ENCODE measurements at places on chromosomes 5 and 9.

DNA sequence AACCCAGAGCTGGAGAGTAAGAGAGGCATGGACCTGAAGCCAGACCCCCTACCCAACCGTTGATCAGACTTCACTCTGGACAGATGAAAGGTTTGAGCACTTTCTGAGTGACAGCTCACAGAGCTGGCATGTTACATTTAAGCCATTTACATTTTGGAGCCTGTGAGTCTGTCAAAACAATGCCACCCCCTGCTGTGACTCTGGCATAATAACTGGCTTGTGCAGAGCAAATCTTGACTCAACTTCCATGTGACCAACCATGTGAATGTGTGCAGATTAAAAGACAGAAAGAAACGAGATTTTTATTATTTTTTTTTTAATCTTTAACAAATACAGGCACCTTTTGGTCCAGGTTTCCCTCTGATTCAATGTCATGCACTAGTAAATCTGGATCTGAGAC, 48.5 kb downstream of the MFAP3 start:
- DNase-seq, result peak; percentile 34

- no peak for DNase-seq
These were observed 21.7 kb downstream of the ZNF366 start for GRCh38 chr5:72485430-72485974.

GRCh38 chr5:110019119-110019518, 329.4 kb downstream of the MAN2A1 start:
- DNase-seq, result no peak

DNA sequence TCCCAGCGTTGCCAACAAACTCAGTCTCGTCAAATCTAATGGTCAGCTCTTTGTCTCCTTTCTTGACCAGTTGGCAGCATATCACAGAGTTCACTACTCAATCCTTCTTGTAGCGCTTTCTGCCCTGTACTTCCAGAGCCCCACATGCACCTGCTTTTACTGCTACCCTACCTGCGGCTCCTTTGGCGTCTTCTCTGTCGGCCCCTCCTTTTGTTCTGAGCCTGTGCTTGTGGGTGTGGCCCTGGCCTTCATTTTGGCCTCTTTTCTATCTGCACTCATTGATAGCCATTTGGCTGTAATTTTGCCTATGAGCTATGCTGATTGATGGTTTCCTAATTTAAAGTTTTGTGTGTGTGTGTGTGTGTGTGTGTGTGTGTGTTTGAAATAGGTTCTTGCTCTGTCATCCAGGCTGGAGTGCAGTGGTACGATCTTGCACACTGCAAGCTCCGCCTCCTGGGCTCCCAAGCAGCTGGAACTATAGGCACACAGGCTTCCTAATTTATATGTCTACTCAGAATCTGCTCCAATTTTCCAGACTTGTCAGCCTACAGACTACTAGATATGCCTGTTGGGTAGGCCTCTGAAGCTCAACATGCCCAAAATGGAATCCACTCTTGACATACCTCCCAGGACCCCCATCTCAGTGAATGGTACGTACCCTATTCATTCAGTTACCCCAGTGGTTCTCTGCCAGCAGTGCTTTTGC, 32.3 kb downstream of the ARPC5L start:
- no peak for DNase-seq

- DNase-seq, result peak; percentile 33
These were observed 33.9 kb downstream of the HABP4 start for GRCh38 chr9:96483733-96484390.

GRCh38 chr5:53884417-53884816, 324.0 kb downstream of the NDUFS4 start:
- DNase-seq, result no peak

DNA sequence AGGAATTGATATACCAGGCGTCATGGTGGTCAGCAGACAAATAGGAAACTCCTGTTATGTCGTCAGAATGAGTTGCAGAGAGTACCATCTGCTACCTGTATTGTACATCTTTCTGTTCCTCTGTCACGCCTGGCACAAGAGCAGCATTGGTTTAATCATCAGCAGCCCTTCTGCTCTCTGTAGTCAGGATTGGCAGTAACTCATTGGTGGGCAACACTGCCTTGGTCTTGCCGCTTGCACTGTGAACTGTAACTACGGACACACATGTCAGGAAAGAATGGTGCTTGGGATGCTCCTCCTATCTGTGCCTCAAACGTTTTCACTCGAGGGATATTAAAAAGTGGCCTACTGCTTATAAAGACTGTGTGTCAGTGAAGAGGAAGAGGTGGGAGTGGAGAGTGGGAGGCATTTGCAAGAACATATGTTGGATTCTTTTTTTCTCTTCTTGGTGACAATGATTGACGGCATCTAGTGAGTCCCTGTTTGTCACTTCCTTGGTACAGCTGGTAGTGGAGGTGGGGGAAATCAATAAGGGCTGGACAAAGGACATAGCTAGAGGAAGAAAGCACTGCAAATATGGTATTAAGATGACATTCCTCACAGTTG, 76.6 kb downstream of the F2RL2 start:
- no peak for DNase-seq

DNA sequence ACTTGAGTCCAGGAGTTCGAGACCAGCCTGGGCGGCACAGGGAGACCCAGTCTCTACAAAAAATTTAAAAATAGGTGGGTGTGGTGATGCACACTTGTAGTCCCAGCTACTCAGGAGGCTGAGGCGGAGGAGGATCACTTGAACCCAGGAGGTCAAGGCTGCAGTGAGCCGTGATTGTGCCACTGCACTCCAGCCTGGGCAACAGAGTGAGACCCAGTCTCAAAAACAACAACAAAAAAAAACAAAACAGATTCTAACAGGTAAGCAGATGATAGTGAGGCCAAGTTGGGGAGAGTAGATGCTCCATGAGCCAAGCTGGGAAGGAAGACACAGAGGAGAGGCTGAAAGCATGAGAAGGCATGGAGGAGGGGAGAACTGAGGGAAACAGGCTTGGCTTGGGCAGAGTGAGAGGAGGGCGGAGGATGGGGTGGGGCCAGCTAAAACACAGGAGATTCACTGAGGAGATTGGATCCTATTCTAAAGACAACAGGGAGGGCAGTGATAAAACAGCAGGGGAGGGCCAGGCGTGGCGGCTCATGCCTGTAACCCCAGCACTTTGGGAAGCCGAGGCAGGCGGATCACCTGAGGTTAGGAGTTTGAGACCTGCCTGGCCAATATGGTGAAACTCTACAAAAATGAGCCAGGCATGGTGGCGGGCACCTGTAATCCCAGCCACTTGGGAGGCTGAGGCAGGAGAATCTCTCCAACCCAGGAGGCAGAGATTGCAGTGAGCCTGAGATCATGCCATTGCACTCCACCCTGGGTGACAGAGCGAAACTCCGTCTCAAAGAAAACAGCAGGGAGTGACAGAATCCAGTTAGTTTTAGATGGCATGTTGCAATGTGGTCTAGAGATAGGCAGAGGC, 8.4 kb downstream of the RPS14 start:
- no peak for DNase-seq

DNA sequence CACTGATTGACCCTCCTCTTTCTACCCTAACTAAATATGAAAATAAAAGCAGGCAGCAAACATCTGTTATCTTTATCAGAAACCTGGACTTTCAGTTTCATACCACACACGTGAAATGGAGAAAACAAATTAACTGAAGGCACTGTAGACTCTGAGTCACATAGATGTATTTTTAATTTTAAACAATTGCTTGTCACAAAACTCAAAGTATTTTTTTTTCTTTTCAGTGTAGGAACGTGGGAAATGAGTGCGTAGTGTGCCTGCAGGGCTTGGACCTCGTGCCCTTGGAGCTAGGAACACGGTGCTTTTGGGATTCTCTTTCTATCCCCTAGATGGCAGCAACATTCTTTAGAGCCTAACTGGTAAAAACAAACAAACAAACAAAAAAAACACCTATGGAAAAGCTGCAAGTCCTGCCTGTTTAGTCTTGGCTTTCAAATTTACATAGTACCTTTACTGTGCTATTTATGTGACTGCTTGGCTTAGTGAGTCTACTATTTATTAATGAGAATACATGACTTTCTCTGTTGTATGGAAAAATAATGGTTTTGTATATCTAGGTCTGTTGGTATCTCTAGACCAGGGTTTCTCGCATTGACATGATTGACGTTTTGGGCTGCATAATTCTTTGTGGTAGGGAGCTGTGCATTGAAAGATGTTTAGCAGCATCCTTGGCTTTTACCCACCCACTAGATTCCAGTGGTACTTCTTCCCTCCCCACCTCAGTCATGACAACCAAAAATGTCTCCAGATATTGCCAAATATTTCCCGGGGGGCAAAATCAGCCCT, 16.8 kb upstream of the ACTBL2 start:
- DNase-seq, result peak; percentile 58

- DNase-seq, result no peak
These were observed 142.1 kb downstream of the HINT1 start for GRCh38 chr5:131022811-131023497.

- DNase-seq, result no peak
These were observed 839 bp downstream of the GABRG2 start for GRCh38 chr5:162068412-162068811.

DNA sequence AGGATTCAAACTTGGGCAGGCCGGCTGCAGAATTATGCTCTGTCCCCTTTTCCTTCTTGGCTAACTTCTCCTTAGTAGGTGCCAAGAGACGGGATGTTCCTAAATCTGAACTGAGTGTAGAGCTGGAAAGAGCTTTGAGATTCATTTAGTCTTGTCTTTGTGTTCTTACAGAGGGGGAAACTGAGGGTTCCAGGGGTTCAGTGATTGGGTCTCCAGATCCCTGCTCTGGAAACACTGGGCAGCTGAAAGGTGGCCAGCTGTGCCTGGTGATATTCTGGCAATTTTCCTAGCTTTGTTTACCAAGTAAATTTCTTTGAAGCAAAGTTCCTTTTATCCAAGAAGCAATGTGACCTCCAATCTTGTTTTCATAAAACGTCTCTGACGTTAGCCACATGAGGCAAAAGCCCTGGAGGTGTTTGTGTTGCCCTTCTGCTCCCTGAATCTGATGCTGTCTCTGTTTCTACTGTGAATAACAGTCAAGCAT, 288.7 kb downstream of the ZSWIM6 start:
- DNase-seq, result no peak

- DNase-seq, result peak; percentile 64
These were observed 21.7 kb downstream of the ERGIC1 start for GRCh38 chr5:172855597-172856292.

GRCh38 chr9:92737216-92737606, 27.4 kb downstream of the BICD2 start:
- no peak for DNase-seq

- no peak for DNase-seq
These were observed 49.6 kb upstream of the CPLX2 start for GRCh38 chr5:175821790-175822211.

- DNase-seq, result no peak
These were observed 135.6 kb downstream of the BOD1 start for GRCh38 chr5:173480896-173481295.

DNA sequence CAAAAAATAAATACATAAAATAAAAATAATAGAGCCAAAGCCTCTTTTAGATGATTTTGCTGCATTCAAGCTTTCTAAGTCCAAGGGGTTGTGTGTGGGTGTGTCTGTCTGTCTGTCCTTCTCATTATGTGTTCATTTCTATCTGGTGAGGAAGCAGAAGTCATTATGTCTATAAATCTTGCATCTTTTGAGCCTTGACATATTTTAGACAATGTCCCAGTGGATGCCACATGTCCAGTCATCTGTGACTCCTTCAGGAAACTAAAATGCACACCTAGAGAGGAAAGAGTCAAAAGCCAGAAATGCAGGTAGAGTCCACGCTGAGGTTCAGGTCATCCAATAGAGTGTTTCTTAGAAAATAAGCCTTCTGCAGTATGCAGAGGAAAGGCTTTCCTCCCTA, 80.9 kb downstream of the GALNT10 start:
- no peak for DNase-seq

DNA sequence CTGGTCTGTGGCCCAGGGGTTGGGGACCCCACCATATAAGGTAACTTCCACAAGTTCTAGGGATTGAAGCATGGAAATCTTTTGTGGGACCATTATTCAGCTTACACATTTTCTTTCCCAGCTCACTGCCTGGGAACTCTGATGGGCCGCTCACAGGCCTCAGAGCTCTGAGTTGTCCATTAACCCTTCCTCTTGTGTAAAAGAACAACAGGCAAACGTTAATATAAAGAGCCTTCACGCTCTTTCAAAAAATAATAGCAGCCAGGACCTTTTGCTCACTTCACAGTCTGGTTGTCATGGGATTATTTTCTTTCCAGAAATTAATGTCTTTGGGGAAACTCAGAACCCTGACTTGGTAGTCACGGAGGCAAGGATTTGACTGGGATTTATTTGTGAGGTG, 443.3 kb downstream of the AGTPBP1 start:
- no peak for DNase-seq

DNA sequence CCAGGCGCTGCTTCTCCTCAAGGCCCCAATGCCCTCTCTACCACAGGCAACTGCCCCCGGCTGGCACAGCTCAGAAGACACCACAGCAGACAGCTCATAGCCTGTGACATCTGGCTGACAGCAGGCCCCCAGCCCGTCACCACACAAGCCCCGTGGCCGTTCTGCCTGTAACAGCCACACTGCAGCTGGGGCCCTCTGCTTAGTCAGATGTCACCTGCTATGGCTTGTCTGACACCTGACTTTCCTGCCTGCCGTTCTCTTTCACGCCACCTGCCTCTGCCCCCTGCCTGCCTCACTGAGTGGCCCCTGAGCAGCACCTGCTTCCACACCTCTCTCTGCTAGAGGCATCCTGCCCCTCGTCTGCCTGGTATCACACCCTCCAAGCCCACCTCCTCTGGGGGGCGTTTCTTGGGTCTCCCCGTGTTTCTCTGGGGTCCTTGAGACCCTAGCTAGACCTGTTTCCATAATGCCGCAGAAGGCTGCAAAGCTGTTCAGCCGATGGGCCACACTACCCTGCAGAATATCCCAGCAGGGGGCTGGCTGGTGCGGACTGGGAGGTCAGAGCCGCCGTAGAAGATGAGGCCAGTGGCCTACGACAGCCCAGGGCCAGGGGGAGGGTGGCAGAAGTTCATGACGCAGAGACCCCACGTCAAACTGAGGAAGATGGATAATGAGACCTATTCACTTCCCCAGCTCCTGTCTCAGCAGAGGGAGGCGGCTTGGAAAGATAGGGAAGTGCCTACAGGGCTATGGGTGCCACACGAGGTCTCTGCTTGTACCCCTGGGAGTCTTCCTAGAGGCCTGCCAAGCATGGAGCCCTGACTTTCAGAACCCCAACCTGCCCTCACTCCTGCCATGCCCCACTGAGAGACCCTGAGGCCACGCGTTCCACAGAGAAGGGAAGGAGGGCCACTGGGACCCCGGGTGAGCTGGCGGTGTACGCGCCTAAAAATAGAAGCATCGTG, 95.1 kb downstream of the ZNF354C start:
- DNase-seq, result no peak

- DNase-seq, result no peak
These were observed 84.9 kb downstream of the GNA14 start for GRCh38 chr9:77563174-77563573.

DNA sequence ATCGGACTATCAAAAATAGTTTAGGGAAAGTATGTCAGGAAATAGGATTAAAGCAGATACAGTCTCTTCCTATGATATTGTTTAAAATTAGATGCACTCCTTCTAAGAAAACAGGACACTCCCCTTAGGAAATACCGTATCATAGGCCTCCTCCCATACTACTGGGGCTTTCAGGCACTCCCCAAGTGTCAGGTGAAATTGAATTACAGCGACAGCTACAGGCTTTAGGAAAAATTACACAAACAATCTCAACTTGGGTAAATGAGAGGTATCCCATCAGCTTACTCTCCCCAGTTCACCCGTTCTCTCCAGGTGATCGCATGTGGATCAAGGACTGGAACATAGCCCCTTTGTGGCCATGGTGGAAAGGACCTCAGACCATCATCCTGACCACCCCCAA, 110.4 kb upstream of the EPB41L4A start:
- no peak for DNase-seq

- no peak for DNase-seq
These were observed 464.5 kb upstream of the SMARCA2 start for GRCh38 chr9:1550636-1551035.

GRCh38 chr9:88236511-88237478, 98.5 kb upstream of the SPATA31C2 start:
- DNase-seq, result peak; percentile 87

All from AG10803 (cell line).